Glomerular endothelial cell (primary cell): ENCODE measurements at places on chromosomes 7 and 10. TPM values are rescaled to one million over a fixed set of nuclear protein-coding genes. Genes with fewer than 3 reads are reported as not detected.

GRCh38 chr7:34133983-34134782 is 228.8 kb downstream of the BMPER start:
- peak; percentile 27 for DNase-seq

GRCh38 chr10:32340596-32341180 is 6.3 kb downstream of the EPC1 start:
- DNase-seq: no peak

GRCh38 chr10:98920807-98921206 is 314.8 kb downstream of the HPSE2 start:
- no peak for DNase-seq

DNA sequence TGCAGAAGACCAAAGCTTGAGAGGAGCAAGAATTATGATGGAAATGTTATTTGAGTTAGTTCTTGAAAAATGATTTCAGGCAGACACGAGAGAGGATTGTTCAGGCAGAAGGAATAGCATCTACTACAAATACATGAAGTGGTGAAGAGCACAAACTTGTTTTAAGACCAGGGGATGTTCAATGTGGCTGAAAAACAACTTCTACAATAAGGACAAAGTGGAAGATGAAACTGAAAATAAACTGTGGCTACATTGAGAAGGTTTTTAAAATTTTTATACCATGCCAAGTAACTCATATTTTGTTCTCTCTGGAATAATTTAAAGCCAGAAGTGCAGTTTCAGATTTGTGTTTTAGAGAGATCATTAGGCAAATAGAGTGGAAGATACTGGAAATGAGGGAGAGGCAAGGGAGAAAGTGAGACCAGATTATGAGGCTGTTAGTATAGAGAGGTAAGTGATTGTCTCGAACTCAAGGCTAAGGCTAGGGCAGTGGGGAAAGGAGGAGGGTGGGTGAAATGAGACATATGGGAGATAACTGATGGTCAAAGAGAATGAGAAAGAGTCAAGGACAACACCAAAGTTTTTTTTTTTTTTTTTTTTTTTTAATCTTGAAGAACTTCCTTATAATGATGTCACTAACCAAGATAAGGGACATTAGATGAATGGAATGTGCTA is 115.4 kb downstream of the MDFIC start:
- DNase-seq: no peak

- no peak for DNase-seq
Measured at GRCh38 chr10:133277993-133278576, 1.4 kb upstream of the ADAM8 start.

DNA sequence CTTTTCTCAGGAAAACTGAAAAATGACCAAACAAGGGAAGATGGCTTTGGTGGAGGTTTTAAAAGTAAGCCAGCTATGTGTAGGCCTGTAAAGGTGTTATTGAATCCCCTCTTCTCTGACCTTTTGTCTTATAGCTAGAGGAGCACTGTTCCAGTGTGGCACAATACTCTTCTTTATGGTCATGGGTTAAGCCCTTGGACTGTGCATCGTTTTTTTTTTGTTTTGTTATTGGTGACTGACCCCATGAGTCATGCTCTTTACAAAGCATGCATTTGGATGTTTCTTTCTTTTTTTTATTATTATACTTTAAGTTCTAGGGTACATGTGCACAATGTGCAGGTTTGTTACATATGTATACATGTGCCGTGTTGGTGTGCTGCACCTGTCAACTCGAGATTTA is 19.6 kb upstream of the FAM25A start:
- no peak for DNase-seq

- DNase-seq: no peak
Measured at GRCh38 chr7:126460664-126461063, 792.1 kb downstream of the GRM8 start.

GRCh38 chr10:124612611-124613498 is 131.3 kb downstream of the FAM53B start:
- DNase-seq: no peak

DNA sequence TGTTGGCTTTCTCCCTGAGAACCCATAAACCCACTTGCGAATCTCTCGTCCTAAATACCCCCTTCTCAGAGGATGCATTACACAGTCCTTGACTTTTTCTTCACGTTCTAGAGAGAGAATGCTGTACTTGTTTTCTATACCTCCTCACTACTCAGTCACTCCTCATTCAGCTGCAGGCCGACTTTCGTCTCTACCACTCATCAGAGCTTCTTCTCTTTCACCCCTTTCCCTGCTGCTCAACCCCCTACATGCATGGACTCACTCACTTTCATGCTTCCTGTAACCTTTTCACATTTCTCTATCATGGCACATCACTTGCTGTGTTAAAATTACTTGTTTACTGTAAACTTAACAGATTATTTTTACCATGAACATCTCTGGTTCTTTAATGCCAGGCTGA is 19.8 kb downstream of the MDFIC start:
- no peak for DNase-seq

GRCh38 chr7:13111230-13111629 is 423.8 kb downstream of the ARL4A start:
- DNase-seq: no peak

DNA sequence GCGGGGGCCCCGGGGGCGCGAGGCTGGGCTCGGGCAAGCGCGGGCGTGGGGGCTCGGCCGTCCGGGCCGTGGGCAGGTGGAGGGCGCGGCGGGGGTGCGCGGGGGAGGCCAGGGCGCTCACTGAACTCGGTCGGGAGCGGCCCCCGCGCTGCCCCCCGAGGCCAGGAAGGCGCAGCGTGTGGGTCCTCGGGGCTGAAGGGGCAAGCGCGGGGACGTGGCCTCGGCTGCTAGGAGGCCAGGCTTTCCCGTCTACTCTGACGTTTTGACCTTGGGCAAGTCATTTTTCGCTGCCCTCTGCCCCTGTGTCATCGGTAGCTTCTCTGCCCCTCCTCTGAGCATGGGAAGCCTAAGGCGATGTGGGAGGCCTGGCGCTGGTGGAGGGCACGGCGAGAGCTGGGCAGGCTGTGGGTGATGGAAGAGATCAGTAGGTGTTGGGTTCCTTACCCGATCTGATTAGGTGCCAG is 441 bp downstream of the FBH1 start:
- DNase-seq: no peak

DNA sequence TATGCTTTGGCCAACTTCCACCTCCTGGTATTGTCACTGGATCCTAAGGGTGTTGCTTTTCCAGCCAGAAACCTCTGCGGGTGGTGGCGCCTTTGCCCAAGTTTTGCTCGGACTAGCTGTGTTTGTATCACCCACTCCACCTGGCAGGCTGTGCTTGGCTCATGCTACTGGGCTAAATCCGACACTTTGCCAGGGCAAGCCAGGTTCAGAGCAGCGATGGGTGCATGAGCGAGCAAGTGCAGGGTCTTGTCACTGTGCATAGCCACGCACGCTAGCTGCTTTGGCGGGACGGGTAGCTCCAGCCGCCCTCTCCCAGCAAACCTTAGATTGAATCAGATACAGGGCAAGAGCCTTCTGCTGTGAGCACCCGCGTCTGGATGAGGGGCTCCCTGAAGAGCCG is 737.5 kb downstream of the PCDH15 start:
- no peak for DNase-seq

DNA sequence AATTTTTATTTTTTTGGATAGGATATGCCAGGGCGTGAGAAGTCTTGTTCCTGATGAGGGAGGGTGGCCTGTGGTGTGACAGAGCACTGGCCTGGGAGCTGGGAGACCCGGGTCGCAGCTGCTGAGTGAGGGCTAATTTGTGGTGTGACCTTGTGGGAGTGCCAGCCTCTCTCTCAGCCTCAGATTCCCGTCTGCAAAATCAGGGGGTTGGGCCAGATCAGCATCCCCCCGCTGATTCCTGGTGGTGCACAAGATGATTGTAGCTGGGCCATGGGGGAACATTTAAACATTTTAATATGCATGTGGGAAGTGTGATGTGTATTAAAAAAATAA is 14.9 kb downstream of the TSPAN15 start:
- no peak for DNase-seq

DNA sequence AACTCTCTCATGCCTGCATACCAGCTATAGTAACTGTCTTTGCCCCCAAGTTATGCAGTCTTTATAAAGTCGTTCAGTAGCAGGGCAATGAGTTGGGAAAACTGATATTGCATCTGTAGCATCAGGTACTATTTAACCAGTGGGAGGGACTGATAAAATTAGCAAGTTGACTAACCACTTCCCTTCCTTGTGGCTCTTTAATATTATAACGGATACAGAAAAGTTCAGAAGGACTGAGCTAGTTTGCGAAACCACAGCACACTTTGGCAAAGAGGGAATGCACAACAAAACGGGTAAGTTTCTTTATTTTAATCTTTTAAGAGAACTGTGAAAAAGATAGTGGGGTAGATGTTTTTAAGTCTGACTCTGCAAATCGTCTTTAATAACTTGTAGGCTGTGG is 205.3 kb upstream of the HDAC9 start:
- no peak for DNase-seq

DNA sequence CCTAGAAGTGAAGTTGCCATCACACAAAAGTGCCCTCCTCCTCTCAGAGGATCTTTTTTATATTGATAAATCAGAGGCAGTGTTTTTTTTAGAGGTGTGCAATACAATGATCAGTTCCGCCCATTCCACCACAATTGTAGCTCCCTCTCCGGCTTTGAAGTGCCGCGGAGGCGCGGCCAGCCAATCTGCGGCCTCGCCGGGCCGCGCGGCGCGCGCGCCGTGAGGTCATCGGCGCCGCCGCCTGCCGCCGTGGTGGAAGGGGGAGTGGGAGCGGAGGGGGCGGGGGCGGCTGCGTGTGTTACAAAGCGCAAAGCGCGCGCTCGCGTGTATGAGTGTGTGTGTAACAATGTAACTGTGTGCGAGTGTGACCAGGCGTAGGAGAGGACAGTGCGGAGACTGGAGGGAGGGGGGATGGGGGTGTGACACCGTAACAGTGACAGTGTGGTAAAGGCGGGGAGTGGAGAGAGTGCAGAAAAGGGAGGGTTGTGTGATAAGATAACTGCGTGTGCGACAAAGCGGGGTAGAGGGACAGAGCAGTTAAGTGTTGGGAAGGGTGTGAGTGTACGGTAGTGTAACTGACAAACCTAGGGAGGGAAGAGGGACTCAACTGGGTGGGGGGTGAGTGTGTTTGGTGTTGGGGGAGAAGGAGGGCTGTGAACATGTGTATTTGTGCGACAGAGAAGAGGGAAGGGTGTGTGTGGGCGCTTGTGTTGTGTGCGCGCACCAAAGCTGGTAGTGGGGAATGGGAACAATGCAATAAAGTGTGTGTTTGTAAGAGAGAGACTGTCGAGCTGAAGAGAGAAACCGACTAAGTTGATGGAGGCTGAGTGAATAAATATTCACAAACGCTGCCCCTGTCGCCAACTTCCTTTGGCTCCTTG is at the start of gene SP8:
SP8 (minus strand) TSS at position 108 of the 881 bp plus-strand sequence; CDS start at position 20, 88 bp downstream.
- DNase-seq: no peak

- no peak for DNase-seq
Measured at GRCh38 chr7:88919478-88920131, 124.1 kb upstream of the TEX47 start.

GRCh38 chr7:151888079-151889067 is 11.5 kb upstream of the PRKAG2 start:
- DNase-seq: no peak

GRCh38 chr7:94530109-94530508 is 20.5 kb downstream of the CASD1 start:
- DNase-seq: no peak

Gene SPDYE2B
- total RNA-seq: not detected in 2 replicates

Gene LOXL4
- total RNA-seq: 2.0 and 7.0 TPM in 2 replicates

Gene AKR1C3
- total RNA-seq: 0.63 and 3.6 TPM in 2 replicates

Gene LRRC4
- total RNA-seq: 0.10 and 1.3 TPM in 2 replicates

Gene CCL24
- total RNA-seq: not detected in 2 replicates

Gene TMEM140
- total RNA-seq: 11.7 and 42.1 TPM in 2 replicates

Gene SLC13A1
- not detected in 2 replicates for total RNA-seq

Gene RAB19
- not detected in 2 replicates for total RNA-seq

Gene MACROH2A2
- total RNA-seq: 5.8 and 7.3 TPM in 2 replicates

Gene PILRA
- total RNA-seq: 2.5 TPM in 1 of 2 replicates, not detected in the other

Gene LIPJ
- total RNA-seq: not detected in 2 replicates

Gene RARRES2
- not detected in 2 replicates for total RNA-seq
